ENCODE measurements at places on chromosomes 11 and 22.

GRCh38 chr11:104524254-104524653 is 360.3 kb upstream of the PDGFD start:
- DNase-seq = no peak

DNA sequence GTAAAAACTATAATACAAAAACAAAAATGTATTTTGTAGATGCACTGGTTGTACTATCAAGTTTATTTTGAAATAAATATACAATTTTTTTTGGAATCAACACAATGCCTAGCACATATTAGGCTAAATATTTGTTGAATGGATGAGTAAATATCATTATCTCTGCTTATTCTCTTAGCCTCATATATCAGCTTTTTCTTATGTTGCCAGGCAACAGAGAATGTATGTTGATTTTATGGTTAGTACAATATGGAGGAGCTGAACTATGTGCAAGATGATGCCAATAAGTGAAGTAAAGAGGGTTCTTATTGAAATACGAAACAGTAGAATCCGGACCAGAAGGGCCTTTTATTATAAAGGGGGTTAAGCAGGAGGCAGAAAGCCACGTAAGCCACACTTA is 94.9 kb downstream of the FAR1 start:
- DNase-seq = no peak

DNA sequence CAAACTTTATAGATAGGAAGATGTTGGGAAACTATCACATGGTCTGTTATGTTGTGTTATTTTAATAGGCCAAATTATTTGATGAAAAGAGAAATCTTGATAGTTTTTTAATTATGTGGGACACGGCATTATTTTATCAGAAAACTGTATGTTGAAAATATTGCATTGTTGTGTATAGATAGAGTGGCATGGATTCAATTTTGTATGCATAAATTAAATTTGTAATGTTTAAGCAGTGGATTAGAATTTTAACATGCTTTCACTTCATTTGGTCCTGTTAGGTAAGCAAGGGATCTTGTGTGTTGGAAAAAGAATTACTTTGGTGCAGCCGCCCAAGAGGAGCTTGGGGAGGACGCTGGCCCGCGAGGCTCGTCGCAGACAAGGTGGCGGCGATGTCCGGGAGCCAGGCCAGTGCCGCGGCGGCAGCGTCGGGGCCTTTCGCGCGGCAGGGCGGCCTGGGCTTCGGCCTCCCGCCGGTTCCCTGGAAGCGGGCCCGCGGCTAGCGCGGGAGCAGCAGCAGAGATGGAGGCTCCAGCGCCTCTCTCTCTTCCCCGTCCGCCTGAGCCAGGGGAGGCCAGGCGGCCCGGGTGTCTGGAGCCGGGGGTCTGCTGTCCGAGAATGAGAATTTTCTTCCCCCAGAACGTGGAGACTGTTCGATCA is 82.7 kb downstream of the GGT1 start:
- no peak for DNase-seq

- no peak for DNase-seq
Observed at GRCh38 chr11:17721242-17721999, 2.0 kb downstream of the MYOD1 start.

- no peak for DNase-seq
Observed at GRCh38 chr22:32628628-32629572, 154.3 kb downstream of the FBXO7 start.

GRCh38 chr22:49735411-49735900 is 92.2 kb downstream of the BRD1 start:
- DNase-seq = no peak

DNA sequence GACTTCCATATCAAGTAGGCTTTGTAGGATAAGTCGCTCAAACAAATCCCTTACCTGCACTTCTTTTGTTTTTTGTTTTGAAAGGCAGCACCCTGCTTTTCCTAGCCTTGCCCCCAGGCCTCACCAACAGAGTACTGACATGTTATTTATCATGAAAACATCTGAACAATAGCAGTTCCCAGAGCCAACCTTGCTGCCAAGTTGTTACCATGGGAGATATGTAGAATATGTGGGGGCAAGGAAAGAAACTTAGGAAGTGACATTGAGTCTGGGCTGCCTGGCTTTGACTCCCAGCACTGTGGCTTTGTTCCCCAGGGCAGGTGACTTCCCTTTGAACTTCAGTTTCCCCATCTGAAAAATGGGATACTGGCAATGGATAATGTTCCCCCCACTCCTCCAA is 53.4 kb upstream of the CRYBB3 start:
- no peak for DNase-seq

GRCh38 chr11:6129011-6129410 is 21.5 kb downstream of the OR56B4 start:
- no peak for DNase-seq
